CD4-positive, alpha-beta T cell treated with Interleukin-1 beta for 1 hour (primary cell): ENCODE measurements at places on chromosomes 6 and 20.

DNA sequence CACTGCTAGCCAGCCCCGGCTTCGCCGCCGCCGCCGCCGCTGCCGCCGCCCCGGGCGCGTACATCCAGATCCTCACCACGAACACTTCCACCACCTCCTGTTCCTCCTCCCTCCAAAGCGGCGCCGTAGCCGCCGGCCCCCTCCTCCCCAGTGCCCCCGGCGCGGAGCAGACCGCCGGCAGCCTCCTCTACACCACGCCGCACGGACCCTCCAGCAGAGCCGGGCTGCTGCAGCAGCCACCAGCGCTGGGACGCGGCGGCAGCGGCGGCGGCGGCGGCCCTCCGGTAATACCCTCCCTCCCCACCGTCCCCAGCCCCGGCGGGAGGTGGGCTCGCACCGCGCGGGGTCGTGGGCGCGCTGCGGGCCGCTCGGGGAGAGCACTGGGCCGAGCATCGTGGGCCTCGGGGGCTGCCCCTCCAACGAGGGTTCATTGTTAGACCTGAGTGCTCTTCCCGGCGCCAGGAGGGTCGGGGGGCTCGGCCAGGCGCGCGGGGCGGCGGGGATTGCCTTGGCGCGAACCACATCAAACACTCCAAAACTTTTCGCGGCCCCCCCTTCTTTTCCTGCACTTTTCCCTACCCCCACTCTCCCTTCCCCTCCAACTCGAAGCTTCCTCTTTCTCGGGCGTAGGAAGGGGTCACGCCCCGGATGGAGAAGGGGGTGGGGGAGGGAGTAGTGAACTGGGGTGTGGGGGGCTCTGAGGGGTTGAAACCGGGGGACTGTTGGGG, 827 bp downstream of the E2F3 start:
- peak; percentile 33 for DNase-seq

DNA sequence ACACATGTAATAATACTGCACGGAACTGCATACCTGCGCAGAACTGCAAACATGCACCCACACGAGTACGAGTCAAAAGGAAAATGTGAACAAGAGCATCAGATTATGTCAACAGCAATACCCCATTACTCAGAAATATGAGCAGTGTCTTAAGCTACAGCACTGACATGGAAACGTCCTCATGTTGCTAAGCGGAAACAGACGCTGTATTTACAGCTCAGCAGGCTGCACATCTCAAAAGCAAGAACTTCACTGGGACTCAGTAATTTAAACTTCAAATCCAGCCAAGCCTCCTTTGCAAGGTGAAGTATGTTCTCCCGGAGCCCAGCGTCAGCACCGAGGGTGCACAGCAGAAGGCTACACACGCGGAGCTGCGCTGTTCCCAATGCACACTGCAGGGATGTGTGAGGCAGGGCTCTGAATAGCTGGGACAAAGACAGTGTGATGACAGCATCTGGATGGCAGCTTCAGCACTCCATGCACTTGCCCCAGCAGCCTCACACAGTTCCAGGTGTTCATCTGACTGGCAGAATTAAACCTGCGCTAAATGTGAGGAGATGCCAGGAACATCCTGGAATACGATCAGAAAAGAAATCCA, 202.8 kb downstream of the WDR27 start:
- no peak for DNase-seq

DNA sequence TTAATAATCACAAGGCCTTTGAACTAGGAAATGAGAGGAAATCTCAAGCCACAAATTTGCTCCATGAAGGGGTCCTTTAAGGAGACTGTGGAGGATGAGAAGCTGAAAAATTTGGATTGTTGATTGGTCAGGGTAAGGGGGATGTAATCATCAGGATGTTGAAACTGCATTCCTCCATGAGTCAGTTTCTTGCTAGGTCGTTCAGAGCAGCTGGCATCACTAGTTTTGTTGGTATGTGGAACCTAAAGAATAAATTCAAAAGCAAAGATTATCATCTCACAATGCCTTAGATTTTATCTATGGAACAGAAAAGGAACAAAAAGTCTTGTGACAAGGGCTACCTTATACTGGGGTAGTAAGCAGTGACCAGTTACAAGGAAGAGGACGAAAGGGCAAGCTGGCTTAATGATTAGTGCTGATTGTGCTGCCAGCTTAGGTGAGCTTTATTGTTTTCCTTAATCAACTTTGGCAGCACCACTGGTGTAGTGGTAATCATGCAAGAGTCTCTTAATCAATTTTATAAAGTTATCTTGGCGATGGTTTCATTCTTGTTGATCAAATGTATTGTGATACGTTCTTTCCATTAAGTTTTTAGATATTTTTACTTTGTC, 36.6 kb downstream of the CRISP2 start:
- DNase-seq = no peak

- no peak for DNase-seq
Measured at GRCh38 chr6:15434263-15434662, 188.4 kb downstream of the JARID2 start.

DNA sequence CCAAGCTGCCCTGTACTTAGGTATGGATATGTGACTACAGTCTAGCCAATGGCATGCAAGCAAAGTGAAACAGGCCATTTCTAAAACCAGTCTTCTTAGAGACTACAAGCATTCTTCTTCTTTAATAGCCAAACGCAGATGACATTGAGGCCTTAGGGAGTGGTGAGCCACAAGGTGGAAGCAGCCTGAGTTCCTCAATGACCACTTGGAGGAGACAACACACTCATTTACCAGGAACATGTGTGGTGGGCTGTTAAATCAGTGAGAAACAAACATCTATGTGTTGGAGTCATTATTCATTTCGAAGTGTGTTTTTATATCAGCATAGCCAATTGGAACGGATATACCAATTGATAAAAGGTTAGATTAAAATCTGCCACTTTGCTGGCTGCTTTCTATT, 122.0 kb downstream of the GFRAL start:
- no peak for DNase-seq

DNA sequence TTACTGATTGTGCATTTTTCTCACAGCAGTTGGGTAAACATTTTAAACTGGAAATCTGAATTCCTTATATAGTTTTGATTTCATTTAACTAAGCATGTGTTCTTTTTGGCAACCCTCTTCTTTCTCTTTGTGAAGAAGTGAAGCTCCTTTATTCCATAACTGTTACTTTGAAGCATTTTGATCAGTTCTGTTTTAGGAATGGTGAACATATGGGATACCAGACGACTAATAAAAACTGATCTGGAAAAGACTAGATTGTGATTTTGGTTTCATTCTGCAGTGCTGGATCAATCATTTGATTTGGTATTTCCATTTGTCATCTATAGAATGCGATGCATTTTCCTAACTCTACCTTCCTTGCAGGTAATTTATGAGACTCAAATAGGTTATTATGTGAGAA, 9.8 kb downstream of the AFG1L start:
- no peak for DNase-seq

- DNase-seq = no peak
Measured at GRCh38 chr6:168938546-168938945, 315.1 kb downstream of the THBS2 start.

DNA sequence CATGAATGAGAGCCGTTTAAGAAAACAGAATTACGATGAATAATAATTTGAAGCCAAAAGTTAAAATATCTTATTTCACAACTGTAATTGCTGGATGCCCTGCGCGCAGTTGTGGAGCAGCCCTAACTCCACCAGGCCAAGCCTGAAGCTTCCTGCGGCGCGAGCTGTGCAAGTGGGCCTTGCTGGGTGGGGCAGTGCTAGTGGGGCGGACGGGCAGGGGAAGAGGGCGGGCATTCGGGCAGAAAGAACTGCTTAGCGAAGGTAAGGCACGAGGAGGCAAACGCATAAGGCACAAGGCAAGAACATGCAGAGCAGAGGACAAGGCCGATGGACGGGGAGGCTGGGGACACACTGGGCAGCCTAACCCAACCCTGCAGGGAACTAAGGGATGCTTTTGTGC, 2.3 kb downstream of the HLA-DQB2 start:
- DNase-seq = no peak

DNA sequence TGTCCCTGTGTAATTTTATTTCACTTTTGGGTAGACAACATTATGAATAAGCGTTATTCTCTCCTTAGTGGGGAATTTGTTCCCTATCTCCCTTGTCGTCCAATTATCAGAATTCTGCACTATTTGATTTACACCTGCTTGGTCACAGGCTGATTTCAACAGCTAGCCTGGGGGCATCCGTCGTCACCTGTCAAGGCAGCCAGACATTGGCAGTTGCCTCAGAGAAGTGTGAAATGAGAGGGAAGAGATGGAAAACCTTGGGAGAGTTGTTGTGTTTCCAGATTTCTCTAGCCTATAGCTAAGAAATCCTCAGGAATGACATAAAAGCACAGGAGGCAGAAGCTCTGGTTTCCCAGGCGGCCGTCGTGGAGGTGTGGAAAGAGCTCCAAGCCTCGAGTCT, 891 bp upstream of the GHRH start:
- DNase-seq = no peak

DNA sequence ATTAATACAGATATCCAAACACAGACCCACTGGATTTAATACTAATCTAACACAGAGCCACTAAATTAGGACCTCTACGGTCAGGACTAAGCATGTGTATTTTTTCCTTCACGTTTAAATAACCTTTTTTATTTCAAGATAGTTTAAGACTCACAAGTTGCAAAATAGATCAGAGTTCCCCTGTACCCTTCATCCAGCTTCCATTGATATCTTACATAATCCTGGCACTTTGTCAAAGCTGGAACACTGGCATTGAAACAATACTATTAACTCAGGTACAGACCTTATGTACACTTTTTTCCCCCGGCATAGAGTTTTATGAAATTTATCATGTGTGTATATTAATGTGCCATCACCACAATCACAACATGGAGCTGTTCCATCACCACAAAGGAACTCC, 2.1 kb downstream of the C6orf163 start:
- no peak for DNase-seq

DNA sequence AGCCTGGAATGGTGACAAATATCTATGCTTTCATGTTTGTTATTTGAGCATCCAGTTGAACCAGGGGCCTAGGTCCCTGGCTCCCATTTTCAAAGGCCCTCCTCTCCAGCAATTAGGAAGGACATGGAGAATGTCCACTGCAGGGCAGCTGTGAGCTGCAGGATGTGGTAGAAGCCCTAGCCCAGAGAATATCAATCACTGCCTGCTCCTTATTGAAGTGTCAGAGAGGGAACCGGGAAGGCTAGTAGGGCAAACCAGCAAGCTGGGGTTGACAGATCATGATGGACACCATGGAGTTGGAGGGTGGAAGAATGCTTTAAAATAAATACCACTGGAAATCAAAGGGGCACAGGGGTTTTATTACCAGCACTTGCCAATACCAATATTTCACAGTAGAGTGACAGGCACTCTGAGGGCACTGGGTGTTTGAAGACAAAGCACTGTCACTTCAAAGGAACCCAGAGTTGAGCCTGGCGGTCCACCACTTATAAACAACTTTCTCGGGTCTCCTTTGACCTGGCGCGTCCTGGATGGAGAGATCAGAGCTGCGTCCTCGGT, 47.7 kb downstream of the ZNF831 start:
- no peak for DNase-seq

- DNase-seq = no peak
Measured at GRCh38 chr20:43843096-43843964, 71.3 kb upstream of the TOX2 start.

DNA sequence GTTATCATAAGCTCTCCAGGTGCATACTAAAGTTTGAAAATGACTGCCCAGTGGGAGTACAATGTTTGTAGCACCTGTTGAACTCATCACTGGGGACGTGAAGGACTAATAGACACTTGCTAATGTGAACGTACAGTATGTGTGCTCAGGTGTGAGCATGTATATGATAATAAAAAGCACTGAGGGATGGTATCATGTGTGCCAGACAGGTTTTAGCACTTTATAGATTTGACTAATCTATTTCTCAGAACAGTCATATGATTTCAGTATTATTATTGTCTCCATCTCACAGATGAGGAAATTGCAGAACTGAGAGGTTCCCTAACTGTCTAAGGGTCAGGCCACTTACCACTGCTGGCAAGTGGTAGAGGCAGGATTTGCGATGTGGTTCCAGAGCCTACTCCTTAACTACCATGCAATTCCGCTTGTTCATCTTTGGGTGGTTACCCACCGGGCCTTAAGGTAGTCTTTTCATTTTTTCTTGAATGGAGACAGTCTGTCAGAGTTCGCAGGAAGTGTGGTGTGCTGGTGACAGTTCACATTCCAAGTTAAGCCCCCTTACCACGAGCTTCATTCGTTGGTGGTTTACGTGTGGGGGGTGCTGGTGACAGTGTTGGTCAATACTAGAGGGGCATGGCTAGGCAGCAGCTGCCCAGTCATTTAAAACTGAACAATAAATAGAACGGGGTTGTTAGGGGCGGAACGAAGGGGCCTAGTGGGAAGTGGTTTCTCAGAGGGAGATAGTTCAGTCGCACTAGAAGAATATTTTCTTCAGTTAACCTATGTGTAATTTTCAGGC, 46.8 kb downstream of the RREB1 start:
- DNase-seq = peak; percentile 22
